ENCODE measurements at places on chromosomes 5 and 9.

- DNase-seq: no peak
These were observed 6.9 kb upstream of the UBAP1 start for GRCh38 chr9:34171753-34172535.

DNA sequence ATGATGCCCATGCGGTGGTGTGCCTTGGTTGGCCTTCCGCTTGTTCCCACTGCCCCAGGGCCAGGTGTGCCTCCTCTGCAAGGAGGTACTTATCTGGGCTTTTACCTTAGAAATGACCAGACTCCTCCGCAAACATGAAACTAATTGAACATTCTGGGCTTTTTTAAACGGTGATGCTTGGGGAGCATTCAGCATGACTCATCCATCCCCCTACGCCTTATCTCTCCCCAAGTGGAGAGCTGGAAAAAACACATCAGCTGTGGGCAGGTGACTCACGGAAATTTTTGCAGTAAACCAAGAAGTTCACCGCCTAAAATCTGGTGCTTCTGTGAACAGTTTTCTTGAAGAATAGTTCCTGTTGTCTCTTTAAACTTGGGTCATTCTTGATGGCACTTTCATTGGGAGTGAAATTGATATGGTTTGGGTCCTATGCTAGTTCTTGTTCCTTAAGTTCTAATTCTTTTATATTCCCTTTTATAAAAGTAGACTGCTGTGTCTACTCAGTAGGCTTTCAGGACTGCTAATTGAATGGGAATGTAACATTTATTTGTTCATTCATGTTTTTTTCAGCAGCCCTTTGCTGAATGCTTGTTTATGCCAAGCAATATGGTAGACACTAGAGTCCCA lies 39.6 kb downstream of the SFXN1 start:
- DNase-seq: peak; percentile 62

GRCh38 chr5:170857066-170857465 lies 4.8 kb upstream of the RANBP17 start:
- DNase-seq: no peak

GRCh38 chr5:150801117-150801927 lies 22.8 kb downstream of the SMIM3 start:
- no peak for DNase-seq

DNA sequence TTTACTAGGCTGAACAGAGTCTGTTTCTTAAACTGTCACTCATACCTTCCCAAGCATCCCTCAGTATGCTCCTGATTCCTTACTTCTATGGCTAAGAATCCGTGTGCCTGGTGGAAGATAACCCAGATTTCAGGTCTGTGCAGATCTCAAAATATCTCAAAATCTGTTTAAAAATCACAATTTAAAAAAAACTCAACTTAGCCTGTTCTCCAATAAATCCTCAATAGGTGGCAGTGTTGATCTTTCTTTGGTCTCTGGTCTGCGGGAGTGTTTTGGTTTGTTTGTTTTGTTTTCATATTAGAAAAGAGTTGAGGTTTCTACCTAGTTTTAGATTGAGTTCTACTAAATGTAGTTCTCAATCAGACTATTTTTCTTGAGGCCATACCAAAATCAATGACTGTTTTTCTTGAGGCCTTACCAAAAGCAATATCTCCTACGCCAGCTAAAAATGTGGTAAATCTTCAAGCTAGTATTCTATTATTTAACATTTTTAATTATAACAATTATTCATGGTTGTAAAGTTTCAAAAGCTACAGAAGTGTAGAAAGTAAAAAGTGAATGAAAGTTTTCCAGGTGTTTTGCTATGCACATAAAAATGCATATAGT lies 57.9 kb downstream of the TGFBR1 start:
- no peak for DNase-seq

DNA sequence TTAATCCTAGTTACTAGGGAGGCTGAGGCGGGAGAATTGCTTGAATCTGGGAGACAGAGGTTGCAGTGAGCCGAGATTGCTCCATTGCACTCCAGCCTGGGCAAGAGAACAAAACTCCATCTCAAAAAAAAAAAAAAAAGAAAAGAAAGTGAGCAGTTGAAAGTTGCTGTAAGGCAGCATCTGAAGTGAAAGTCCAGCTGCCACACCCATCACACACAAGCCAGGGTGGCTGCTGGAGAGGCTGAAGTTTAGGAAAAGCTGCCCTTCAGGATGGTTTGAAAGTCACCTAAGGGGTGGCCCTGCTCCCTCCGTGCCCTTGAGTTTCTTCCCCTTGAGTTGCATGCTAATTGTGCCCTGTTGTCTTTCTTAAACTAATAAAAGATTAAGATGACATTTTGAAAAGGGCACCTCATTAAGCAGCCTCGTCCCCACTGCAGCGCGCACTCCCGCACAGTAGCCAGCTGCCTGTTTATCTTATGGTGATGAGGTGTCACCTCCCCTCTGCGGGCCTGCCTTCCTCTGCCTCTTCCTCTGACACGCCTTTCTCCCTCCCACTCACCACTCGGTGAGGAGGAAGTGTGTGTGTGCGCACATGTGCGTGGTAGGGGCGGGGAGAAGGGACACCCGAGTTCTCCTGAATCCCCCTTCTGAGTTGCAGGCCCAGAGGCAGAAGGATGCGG lies 104.2 kb upstream of the PANK3 start:
- DNase-seq: no peak

GRCh38 chr5:142896325-142897007 lies 126.3 kb downstream of the ARHGAP26 start:
- no peak for DNase-seq

DNA sequence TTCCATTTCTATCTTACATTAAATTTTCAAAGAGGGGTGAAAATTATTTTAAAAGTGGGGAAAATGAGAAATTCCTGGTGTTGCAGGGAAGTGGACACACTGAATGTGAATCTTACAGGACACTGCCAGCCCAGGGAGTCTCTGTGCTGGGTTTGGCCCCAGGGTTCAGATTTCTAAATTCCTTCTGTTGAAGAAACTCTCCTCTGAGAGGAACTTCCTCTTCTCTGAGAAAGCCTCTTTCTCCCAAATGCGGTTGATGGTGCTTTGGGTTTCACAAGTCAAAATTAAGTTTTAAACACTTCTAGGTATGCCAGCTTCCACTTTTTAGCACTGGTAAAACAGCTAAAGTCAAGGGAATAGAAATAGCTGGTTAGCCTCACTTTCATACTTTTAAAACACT lies 317.9 kb upstream of the ITGA1 start:
- DNase-seq: no peak

GRCh38 chr9:105205787-105206495 lies 38.5 kb upstream of the SLC44A1 start:
- no peak for DNase-seq

DNA sequence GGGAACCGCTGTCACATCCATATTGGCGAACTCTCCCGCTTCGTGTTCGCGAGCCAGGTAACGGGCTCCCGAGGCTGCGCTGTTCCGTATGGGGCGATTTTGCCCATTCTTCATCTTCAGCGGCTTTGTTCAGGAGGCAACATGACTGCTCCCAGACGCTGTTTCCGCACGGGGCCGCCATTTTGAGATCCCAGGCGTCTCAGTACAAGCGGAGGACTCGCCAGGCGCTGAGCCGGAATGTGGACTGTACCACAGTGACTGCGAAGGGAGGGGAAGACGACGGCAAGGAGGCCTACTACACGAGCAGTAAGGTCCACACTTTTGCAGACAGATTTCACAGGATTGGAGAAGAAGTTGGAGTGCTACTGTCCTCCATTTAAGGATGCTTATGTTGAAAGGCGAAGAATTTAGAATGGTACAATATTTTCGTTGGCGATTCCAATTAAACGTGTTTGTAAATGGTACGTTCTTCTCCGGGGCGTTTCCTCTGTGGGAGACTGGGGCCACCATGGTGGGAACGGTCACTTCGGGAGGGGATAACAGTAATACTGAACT lies 41.6 kb upstream of the ZNF300 start:
- DNase-seq: no peak

- DNase-seq: no peak
These were observed 138.0 kb upstream of the EFNA5 start for GRCh38 chr5:107808671-107809137.

GRCh38 chr9:110148384-110148783 lies 59.6 kb downstream of the C9orf152 start:
- no peak for DNase-seq

- no peak for DNase-seq
These were observed 38.1 kb downstream of the INSYN2B start for GRCh38 chr5:169942181-169942580.

DNA sequence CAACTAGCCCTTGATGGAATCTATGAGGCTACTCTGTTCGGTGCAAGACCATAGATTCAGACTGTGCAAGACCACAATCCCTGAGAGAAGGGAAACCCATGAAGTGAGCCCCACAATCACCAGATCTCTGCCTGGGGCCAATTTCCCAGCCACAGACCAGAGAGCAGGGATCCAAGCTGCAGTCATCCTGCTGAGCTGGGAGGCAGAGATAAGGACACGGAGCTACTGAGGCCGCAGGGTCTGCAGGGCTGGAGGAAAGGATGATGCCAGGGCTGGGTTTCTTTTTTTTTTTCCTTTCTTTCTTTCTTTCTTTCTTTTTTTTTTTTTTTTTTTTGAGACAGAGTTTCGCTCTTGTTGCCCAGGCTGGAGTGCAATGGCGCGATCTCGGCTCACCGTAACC lies 47.7 kb upstream of the FUBP3 start:
- no peak for DNase-seq

- DNase-seq: no peak
These were observed 126.8 kb upstream of the FBXL7 start for GRCh38 chr5:15373151-15373550.

DNA sequence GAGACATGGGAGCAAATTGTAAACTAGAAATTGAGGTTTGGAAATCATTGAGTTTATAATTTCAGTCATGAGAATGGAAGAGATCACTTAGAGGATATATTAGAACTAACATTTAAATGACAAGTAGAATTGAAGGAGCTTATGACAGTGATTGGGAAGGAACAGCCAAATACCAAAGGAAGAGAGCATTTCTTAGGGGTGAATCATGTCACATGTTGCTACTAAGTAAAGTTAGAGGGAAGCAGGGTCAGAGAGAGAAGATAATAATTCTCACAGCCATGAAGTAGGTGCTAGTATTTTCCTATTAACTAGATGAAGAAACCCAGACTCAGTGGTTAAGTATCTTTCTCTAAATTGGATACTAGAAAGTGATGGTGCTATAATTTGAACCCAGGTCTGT lies 59.3 kb downstream of the COMMD10 start:
- no peak for DNase-seq

GRCh38 chr9:117957267-117957666 lies 253.1 kb downstream of the TLR4 start:
- DNase-seq: no peak

DNA sequence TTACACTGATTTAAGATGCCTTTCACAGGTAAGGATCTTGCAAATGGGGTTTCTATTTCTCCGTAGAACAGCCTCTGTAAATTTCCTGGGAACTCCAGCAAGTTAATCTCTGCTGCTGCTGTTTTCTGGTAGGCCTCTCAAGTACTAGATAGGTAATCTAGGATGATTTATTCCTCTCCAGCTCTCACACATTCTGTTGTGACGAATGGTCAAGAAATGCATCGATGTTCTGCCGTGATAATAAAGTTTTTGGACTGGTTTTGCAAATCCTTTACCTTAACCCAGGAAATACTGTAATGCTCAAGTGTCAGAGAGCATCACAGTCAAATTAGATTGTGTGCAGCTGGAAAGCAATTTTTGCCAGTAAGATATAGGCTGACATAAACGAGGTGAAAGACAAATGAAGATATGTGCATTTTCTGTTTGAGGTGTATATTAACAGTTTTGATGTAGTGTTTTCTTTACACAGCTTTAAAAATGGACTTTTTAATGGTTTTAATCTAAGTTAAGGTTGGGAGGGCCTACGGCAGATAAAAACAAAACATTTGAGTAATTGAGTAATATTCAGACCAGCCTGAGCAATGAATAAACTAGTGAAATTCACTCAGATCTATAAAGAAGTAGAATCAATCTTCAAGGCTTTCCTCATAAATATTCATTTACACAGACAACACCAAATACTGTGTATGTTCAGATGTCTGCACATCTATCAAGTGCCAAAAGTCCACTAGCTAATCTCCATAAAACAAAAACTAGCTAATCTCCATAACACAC lies 300.6 kb upstream of the EDIL3 start:
- DNase-seq: no peak

- no peak for DNase-seq
These were observed 64.3 kb upstream of the BOD1 start for GRCh38 chr5:173680660-173681242.

DNA sequence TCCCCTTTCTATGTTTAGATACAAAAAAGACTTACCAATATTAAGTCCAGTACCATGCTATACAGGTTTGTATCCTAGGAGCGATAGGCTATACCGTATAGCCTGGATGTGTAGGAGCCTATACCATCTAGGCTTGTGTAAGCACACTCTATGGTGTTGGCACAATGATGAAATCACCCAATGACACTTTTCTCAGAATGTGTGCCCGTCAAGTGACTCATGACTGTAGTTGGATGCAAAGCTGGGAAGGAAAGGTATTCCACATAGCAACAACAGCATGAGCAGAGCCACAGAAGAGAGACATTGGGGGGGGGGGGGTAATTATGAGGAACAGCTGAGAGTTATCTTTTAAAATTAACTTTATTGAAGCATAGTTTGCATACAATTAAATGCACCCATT lies 63.2 kb downstream of the TTLL11 start:
- no peak for DNase-seq

- DNase-seq: no peak
These were observed 237.6 kb upstream of the RGMB start for GRCh38 chr5:98535901-98536300.

GRCh38 chr9:95504053-95504963 lies 12.5 kb downstream of the PTCH1 start:
- no peak for DNase-seq

- DNase-seq: no peak
These were observed 858 bp downstream of the NCS1 start for GRCh38 chr9:130172858-130173665.

DNA sequence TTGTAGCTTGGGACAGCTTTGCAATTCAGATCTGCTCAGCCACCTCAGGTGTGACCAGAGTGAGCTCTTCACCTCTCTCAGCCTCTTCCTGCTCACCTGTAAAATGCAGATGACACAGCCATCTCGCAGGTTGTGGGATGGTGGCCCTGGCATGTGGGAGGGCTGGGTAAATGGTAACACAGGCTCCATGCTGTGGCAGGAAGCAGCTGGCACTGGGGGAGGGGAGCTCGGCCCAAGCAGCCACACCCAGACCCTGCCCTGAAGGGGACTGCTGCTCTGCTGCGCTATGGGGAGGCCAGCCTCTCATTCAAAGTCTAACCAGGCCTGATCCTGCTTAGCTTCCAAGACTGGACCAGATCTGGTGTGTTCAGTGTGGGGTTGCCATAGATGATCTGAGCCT lies 24.1 kb downstream of the PHF2 start:
- no peak for DNase-seq
